Stimulated activated CD4-positive, alpha-beta T cell treated with anti-CD3 and anti-CD28 coated beads, Interleukin-1b, Interleukin-23, amount 100 ng/mL, for 1 hour (primary cell): ENCODE measurements at places on chromosomes 13 and 19.

DNA sequence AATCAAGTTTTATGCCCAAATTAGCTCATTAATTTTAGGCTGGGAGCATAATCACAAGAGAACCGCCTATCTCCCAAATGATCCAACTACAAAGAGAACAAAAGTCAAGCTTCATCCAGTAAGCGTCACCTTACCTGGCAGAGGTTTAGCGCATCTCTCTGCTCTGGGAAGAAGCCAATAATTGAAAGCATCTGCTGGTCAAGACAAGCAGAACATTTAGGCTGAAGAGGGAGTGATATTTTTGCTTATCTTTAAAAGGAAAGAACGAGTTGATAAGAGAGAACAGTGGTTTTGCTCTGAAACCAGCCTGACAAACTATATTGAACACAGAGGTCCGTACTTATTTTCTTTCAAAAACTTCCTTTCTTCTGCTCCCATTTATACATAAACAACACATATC lies 242.1 kb downstream of the ENOX1 start:
- DNase-seq: no peak

GRCh38 chr13:52034616-52035226 lies 10.2 kb downstream of the UTP14C start:
- no peak for DNase-seq

GRCh38 chr13:82220641-82221040 lies 1661.6 kb downstream of the SLITRK1 start:
- no peak for DNase-seq

GRCh38 chr19:825897-826644 lies 1.6 kb upstream of the AZU1 start:
- no peak for DNase-seq

- no peak for DNase-seq
Observed at GRCh38 chr19:10270616-10271394, at the start of gene ICAM1. Gene ICAM1, plus strand, starts transcription at chr19:10271120. Its CDS starts 40 bp downstream, at chr19:10271160.

DNA sequence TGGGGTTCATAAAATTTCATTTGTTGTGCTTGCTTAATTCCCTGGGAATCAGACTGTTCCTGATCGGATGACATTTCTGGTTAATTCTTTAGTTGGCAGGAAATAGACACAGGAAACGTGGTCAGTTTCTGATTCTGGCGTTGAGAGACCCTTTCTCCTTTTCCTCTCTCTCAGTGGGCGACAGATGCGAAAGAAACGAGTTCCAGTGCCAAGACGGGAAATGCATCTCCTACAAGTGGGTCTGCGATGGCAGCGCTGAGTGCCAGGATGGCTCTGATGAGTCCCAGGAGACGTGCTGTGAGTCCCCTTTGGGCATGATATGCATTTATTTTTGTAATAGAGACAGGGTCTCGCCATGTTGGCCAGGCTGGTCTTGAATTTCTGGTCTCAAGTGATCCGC lies 10.8 kb downstream of the LDLR start:
- no peak for DNase-seq

DNA sequence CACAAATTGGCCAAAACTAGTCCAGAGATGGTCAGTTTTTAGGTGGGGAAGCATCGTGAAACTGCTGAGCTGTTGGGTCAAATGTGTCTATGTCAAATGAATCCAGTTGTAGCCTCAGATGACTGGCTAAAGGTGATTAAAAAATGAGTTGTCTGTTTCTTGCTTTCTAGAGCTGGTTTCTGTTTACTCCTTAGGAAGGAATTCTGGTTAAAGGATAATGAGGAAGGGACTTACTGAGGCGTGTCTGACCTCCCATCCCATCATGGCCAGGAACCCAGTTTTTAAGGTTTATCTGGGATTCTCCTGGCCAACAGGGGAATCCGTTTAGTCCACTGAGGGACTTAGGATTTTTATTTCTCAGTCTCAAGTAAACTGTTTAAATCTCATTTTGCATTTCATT lies 256.5 kb downstream of the UQCRFS1 start:
- no peak for DNase-seq

DNA sequence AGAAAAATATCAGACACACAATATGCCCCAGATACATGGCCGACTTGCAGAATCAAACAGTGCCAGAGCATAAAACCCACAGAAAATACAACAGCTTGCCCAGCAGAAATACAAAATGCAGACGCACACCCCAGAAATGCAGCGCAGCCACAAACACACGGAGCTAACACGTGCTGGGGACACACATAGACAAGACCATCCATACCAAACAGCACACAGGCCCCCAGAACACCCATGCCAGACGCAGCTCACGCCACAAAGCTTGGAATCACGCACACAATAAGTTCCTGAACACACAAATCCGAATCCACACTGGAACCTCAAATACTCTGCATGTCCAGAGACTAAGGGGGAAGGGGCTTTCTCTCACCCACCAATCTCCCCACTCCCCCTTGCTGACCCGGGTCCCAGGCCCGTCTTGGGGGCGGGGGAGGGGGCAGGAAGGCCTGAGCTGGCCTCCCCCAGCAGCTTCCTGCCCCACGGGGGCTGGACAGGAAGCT lies 17.2 kb downstream of the CCDC97 start:
- no peak for DNase-seq

- no peak for DNase-seq
Observed at GRCh38 chr19:58364146-58364545, 1.6 kb upstream of the ZNF497 start.

DNA sequence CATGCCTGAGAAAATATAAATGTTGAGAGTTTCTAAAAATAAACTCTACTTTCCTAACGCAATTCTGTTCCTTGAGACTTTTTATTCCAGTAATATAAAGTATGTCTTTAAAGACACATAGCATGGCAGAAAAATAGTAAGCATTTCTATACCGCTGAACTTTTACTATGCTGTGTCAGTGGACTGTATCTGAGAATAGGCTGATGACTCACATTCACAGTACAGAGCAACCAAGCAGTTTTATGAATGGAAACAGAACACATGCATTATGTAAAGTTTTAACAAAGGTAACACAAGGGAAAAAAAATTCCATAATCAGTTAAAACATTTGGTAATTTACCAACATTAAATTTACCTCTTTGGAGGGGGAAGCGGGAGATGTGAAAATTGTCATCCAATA lies 38.4 kb downstream of the ZDHHC20 start:
- no peak for DNase-seq

GRCh38 chr19:1837625-1838105 lies 10.6 kb downstream of the REXO1 start:
- no peak for DNase-seq

DNA sequence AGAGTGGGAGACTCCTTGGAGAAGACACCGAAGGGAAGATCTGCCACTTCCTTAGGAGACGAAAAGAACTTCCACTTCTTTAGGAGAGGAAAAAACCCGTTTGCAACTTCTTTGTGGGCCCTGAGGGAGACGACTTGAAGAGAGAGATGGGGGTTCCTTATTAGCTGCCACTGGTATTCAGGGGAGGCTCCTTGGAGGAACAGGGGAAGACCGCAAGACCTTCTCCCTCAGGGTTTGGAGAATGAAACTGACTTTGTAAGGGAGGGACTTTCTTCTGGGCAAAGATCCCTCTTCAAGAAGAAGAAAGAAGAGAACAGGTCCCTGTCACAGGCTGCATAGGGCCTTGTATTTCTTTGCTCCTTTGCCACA lies 416 bp downstream of the BCKDHA start:
- no peak for DNase-seq

DNA sequence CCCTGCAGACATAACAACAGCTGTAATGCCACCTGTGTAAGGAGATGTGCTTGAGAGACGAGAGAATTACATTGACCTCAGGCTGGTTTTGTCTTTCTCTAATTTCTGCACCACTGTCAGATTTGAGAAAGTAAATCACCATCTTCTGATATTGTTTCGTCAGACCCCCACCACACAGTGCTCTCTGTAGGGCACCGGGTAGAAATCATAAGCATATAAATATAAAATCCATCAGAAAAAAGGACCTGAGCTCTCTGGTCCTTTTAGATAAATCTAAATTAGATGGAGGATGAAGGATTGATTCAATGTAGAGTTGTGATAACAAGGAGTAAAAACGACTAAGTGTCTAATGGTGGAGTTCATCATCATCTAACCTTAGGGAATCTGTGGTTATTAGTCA lies 1981.0 kb upstream of the PRR20A start:
- DNase-seq: no peak

- DNase-seq: no peak
Observed at GRCh38 chr13:75670496-75670895, 34.4 kb downstream of the LMO7 start.

- DNase-seq: no peak
Observed at GRCh38 chr13:28140433-28141125, 2.2 kb downstream of the PAN3 start.

DNA sequence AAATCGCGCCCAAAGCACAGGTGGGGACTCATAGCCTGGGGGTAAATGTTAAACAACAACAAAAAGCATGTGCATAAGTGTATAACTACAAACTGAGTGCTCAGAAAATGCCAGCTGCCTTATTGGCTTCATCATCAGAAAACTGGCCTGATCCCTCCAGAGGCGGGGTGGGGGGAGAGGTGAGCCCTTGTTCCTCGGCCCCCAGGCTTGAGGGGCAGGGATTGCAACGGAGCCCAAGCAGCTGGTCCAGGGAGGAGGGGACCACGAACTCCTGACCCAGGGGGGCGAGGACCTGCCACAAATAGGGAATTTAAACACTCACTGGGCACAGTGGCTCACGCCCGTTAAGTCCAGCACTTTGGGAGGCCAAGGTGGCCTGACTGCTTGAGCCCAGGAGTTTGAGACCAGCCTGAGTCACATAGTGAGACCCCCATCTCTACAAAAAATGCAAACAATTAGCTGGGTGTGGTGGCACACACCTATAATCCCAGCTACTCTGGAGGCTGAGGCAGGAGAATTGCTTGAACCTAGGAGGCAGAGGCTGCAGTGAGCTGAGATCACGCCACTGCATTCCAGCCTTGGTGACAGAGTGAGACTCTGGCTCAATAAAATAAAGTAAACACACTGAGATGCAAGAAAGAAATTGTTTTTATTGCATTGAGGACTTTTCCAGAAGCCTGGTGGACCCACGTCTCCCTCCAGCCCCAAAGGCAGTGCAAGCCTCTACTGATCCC lies 8.7 kb downstream of the SIRT6 start:
- DNase-seq: no peak

GRCh38 chr13:51806566-51806965 lies 2.6 kb upstream of the DHRS12 start:
- DNase-seq: no peak

GRCh38 chr13:98677398-98677797 lies 75.1 kb downstream of the SLC15A1 start:
- DNase-seq: no peak

DNA sequence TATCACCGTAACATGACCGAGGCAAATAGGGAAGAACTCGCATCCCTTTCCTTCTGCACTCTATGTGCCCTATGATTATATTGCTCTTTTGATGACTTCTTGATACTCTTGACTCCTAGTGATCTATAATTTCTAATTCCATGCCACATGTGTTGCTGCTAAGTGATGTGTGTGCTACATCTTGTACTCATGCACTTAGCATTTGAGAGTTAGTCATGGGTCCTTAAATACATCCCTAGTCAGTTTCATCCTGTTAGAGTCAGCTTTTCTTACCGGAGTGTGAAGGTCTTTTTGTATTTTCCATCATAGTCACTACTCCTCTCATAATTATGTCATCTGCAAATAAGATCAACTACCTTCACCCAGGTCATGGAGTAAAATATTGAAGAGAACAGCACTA lies 30.2 kb downstream of the RXFP2 start:
- no peak for DNase-seq

DNA sequence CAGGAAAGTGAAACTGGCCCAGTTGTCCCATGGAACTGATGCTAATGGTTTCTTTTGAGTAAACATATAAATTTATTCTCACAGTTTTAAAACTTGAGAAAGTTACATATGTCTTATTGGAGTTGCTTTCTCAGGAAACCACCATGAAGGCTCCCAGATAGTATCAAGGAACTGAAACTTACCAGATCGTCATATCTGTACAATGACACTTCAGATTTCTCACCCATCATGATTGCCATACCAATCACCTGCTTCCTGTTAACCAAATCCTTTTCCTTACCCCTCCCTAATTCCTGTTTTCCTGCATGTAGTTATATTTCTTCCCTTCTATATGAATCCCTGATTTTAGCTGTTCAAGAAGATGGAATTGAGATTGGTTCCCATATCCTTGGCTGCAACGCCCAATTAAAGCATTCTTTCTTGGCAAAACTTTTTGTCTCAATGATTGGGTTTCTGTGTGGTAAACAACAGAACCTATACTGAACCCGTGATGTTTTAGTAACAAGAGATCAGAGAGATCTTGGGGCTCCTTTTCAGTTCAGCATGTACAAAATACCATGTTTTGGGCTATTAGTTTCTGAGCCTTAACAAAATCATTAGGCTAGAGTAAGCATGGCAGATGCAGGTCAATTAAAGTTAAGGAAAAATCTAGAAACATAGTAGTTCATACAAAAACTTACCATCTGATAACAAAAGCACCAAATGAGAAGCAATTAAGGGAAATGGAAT lies 781.3 kb upstream of the MIR17HG start:
- DNase-seq: no peak
